ENCODE measurements at places on chromosomes 13 and 19. TPM values are rescaled to one million over a fixed set of nuclear protein-coding genes. Genes with fewer than 3 reads are reported as not detected.

PCSK4 gene
- total RNA-seq: 0.31 TPM

ZBTB32 gene
- total RNA-seq: not detected

KLK2 gene
- not detected for total RNA-seq

CLC gene
- total RNA-seq: 0.37 TPM

POU2F2 gene
- total RNA-seq: 0.02 TPM

LRRC25 gene
- total RNA-seq: 0.35 TPM

ANGPTL8 gene
- not detected for total RNA-seq

RFC3 gene
- total RNA-seq: 41.5 TPM

FXYD5 gene
- 209 TPM for total RNA-seq

C19orf85 gene
- not detected for total RNA-seq

CBARP gene
- 1.2 TPM for total RNA-seq

PLPP2 gene
- total RNA-seq: 138 TPM
